ENCODE measurements at places on chromosomes 7 and 10.

DNA sequence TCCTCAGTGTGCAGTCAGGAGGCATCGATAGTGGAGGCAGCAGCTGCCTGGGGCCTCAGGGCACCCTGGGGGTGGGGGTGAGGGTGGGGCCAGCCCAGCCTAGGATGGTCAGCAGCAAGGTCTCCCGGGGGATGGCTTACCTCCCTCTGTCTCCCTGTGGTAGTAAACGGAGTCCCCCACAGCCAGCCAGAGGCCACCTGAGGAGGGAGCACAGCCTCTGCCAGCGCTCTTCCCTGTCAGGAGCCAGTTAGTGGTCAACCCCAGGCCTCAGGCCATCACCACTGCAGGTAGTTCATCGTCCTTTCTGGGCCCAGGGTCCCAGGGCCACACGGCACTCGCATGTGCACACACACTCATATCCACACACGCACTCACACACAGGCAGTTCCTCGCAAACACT lies 22.1 kb downstream of the ACTR1A start:
- no peak for DNase-seq

GRCh38 chr7:140707132-140707531 lies 10.6 kb downstream of the NDUFB2 start:
- DNase-seq: no peak

GRCh38 chr7:123665896-123666295 lies 10.2 kb downstream of the LMOD2 start:
- no peak for DNase-seq

- DNase-seq: no peak
Measured at GRCh38 chr10:66378117-66378876, 547.5 kb upstream of the LRRTM3 start.

DNA sequence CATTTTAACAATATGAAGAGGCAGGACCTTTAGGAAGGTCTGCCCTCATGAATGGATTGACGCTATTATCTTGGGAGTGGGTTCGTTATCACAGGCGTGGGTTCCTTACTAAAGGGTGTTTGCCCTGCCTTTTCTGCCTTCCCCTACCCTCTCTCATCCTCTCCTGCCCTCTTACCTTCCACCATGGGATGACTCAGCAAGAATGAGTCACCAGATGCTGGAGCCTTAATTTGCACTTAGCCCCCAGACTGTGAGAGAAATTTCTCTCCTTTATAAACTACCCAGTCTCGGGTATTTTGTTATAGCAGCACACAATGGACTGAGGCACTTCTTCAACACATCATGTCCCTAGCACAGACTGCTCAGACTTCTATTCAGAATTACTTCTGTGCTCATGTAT lies 31.4 kb upstream of the ZNF32 start:
- DNase-seq: no peak

GRCh38 chr7:156082048-156083040 lies 270.1 kb upstream of the SHH start:
- DNase-seq: no peak

GRCh38 chr7:141495057-141495456 lies 56.2 kb upstream of the AGK start:
- DNase-seq: no peak

- DNase-seq: no peak
Measured at GRCh38 chr7:14698239-14698638, 204.3 kb downstream of the DGKB start.

DNA sequence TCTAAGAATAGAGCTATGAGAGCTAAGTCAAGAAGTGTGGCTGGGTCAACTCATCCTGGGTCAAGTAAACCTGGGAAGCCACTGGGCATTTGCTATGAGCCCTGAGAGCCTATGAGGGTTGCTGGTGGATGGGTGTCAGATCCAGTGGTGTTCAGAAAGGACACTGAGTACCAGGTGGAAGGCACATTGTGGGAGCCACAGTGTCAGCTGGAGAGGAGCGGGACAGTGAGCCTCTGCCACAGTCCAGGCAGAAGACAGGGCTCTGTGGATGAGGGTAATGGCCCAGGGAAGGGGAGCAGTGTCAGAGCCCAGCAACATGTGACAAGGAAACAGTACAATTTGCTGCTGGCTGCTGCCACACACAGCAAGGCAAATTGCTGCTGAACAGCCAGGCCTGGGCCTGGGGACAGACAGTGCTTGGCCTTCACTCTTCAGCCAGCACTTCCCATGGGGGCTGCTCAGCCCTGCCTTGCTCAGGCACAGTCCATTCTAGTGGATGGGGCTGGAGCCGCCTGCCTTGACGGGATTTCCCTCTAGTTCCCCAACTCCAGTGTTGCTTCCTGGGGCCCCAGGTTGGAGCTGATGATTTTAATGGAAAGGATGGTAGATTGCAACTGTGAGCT lies 90.9 kb upstream of the CHST15 start:
- DNase-seq: no peak

GRCh38 chr10:131744346-131744745 lies 156.5 kb upstream of the PPP2R2D start:
- no peak for DNase-seq

GRCh38 chr10:104254493-104255310 lies at the start of gene GSTO1:
Gene GSTO1 (plus strand): TSS chr10:104254892. CDS start chr10:104254929, 37 bp downstream.
- peak; percentile 44 for DNase-seq

DNA sequence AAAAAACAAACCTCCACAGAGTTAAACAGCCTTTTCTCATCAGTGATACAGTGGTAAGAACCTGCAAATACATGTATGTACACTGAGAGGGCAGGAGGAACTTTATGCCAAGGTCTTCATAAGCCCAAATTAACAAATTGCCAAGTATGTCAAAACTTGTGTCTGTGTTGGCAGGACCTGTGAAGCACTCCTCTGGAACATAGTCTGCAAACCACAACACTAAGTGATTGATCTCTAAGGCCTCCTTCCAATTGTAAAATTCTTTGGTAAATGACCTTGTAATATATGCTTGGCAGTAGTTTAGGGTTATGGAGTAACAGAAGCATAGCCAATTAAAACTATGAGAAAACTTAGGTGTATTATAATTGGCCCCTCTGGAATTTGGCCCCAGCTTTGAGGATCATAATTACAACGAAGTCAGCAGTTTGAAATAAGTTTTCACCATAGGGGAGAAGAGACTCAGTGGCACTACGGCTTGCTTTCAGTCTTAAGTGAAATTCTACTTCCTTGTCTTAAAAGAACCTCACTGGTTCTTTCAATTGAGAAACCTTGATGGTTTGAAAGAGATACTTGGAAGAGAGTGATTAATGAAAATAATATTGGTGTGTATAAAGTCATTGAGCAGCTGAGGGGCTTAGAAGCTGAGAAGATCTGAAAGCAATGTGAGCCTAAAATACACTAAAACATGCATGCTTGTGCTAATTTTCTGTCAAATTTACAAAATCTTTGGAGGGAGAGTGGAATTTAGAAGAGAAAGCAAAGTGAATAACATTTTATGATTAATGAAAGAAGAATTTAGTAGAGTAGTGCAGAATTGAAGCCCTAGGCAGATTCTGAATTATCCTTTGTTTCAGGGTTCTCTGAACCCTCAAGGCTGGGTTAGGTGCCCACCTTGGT lies 57.6 kb downstream of the CNNM2 start:
- DNase-seq: no peak

GRCh38 chr7:98810153-98810802 lies 59.5 kb downstream of the TMEM130 start:
- no peak for DNase-seq

DNA sequence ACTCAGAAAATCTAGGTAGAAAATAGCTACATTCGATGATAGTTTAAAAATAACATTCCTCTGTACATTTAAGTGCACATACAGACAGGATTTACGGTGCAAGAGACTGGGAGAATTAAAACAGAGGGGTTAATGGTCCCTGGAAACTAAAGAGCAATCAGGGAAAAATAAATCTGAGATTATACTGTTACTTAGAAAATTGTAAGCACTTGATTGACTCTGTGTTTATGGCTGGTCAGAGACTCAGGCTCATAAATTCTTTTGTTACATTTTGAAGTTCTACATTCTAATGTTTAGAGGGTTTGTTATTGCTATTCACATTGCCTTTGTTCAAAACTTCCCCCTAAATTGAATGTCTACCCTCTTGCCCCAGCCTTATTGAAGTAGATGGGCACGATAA lies 54.4 kb downstream of the CDCA7L start:
- no peak for DNase-seq

- DNase-seq: no peak
Measured at GRCh38 chr10:120732643-120733313, 118.4 kb upstream of the WDR11 start.

GRCh38 chr7:132055336-132056120 lies 499.1 kb upstream of the PODXL start:
- DNase-seq: no peak

DNA sequence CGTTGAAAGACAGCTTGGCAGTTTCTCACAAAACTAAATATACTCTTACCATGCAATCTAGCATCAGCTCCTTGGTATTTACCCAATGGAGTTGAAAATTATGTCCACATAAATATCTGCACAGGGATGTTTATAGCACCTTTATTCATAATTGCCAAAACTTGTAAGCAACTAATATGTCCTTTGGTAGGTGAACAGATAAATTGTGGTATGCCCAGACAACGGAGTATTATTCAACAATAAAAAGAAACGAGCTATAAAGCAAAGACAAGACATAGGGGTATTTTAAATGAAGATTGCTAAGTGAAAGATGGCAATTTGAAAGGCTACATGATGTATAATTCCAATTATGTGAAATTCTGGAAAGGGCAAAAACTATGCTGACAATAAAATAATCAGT lies 162.5 kb upstream of the PTN start:
- no peak for DNase-seq

DNA sequence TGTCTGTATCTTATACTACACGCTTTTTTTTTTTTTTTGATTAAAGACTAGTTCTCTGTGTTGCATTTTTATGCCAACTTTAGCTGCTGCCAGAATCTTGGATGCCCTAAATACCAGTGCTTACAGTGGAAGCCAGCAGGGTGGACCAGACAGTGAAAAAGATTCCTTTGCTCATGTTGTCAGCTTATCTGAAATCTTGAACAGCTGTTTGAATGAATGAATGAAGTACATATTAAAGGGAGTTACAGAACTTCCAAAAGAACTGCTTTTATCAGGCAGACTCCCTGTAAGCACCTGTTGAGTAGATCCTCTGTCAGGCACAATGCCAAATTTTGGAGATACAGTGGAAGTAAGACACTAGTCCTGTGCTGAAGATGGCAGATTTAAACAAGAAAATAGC lies 184.9 kb downstream of the PPP1R9A start:
- no peak for DNase-seq

GRCh38 chr7:121103579-121103978 lies 115.1 kb downstream of the CPED1 start:
- no peak for DNase-seq

- no peak for DNase-seq
Measured at GRCh38 chr7:55432939-55433784, 68.0 kb downstream of the LANCL2 start.

GRCh38 chr10:90304533-90304932 lies 553.3 kb downstream of the HTR7 start:
- no peak for DNase-seq

GRCh38 chr7:41979834-41980307 lies 257.1 kb downstream of the GLI3 start:
- DNase-seq: no peak

- no peak for DNase-seq
Measured at GRCh38 chr7:16929146-16929762, 47.5 kb upstream of the AGR3 start.

GRCh38 chr7:98365863-98366561 lies 34.9 kb downstream of the BAIAP2L1 start:
- DNase-seq: no peak

DNA sequence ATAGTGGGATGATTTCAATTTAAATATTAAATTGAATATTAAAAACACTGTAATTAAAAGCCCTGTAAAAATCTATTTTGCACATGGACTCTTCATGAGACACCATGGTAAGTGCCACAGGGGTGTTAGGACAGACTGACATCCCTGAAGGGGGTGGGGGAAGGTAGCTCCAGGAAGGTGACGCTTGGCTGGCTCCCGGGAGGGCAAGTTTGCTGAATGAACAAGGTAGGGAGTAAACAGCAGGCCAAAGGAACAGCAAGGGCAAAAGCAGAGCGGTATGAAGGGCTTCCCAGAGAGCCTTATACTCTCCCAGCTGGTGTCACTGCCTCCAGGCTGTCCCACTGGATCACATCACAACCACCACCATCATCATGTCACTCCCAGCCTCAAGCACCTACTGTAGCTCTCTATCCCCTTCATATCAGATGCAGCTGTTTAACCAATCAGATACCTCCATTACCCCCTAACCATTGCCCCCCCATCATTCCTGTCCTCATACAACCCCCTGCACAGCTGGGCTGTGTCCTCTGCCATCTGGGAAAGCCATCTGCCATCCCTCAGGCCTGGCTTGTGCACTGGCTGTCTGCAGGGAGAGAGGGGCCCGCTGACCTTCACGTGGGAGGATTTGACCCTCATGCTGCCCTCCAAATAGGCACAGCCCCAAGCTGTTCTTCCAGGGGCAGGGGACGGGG lies 19.5 kb downstream of the HSPA12A start:
- DNase-seq: no peak

- no peak for DNase-seq
Measured at GRCh38 chr7:103348452-103348851, 1.0 kb downstream of the PSMC2 start.

GRCh38 chr10:85645926-85646711 lies 720.5 kb downstream of the GRID1 start:
- no peak for DNase-seq

- no peak for DNase-seq
Measured at GRCh38 chr10:86370006-86370585, 3.5 kb upstream of the GRID1 start.

- no peak for DNase-seq
Measured at GRCh38 chr7:32591938-32592337, 96.6 kb downstream of the AVL9 start.

GRCh38 chr7:3888096-3888495 lies 587.0 kb downstream of the SDK1 start:
- DNase-seq: no peak

DNA sequence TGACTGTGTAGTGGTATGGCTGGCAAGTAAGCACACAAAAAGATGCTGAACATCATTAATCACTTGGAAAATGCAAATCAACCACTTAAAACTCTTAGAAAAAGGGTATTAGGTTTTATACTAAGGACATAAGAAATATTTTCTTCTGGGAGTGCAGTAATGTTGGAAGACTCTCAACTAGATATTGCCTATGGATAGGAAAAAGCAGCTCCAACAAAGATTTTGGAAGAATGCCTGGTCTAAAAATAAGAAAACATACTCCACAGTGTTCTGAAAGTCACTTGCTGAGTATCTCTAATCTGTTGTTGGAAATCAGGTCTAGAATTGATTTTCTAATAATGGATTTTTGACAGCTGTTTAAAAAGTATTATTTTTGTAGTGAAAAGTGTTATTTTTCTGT lies 50.8 kb upstream of the PHYHIPL start:
- DNase-seq: no peak

DNA sequence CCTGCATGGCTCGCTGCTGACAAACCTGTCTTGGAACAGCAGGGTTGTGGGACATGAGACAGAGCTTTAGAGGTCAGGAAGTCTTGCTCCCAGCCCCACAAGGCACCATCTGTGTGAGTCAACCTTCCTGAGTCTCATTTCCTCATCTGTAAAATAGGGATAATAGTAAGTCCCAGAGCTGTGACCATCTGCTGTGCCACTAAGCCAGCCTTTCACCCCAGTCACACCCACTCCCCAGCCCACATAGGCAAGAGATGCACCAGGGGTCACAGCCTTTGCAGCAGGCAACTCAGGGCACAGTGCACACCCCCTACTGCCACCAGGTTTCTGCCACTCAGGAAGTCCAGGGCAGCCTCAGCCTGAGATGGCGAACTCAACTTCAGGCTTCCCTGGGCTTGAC lies 29.4 kb upstream of the CDH23 start:
- DNase-seq: no peak

- DNase-seq: no peak
Measured at GRCh38 chr10:797179-797578, 107.7 kb upstream of the DIP2C start.

- DNase-seq: no peak
Measured at GRCh38 chr7:115678086-115678982, 352.2 kb downstream of the TFEC start.
